ENCODE measurements at places on chromosomes 7 and 10.
A peak's percentile ranks its signal among the peaks of the same experiment; 100 is the strongest.

DNA sequence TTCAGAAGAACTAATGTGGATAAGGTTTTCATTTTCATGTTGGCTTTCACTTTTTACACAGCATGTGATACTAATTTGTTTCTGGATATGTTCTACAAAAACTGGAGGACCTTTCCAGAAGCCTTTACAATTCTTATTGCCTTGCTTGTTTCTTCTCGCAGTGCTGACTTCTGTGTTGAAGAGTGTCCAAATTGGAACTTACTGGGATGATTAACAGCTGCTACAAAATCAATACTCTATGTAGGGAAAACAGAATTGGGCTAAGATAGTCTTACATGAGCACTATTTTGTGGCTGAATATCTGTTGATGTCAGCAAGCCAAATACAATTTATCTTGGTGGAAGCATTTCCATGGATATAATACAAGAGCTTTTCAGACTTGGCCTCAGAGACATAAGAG, 351.2 kb downstream of the DGKB start:
- no peak for DNase-seq

DNA sequence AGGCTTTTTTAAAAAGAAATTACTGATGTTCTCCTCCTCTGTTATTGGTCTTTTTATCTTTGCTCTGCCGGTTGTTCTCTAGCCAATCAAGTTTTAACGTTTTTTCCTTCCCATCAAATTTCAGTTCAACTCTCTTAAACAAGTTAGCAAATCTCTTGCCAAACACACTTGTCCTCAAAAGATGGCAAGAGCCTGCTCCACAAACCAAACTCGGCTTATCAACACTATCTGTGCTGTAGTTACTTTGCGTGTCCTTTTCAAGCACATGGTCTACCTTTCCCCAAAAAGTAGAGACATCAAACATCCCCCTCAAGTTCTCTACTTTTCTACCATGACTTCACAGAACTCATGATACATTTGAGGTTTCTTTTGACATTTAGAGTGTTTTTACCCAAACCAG, 71.3 kb downstream of the OSBPL3 start:
- DNase-seq = no peak

- DNase-seq = no peak
These were observed 322.6 kb downstream of the GRID1 start for GRCh38 chr10:86044029-86044428.

DNA sequence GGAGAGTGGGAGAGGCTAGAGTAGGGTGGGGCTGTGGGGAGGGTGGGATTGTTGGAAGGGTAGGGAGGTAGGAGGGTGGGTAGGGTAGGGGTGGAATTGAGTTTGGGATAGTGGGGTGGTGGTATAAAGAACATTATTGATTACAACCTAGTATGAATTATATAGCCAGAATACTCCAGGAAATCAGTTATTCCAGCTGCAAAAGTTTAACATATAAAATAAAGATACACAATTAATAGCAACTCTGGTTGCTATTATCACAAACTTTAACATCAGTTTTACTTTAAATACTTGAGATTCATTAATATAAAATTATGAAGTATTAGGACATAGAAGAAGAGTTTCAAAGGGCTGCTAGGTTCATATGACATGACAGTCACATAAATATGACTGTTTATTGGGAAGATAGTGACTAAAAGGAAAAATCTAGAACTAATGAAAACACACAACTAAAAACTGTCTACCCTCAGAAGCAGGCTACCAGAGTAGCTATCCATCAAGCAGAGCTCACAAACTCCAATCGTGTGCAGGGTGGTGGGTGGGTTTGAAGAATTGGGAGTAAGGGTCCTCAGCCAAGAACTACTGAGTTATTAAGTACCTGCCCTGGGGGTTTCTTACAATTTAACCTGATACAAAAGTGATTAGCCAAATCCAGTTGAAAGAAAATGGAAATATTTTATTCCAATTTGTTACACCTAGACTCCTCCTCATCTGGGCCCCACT, 14.0 kb upstream of the SGCE start:
- no peak for DNase-seq

- peak; percentile 80 for DNase-seq
These were observed 26.9 kb downstream of the VPS41 start for GRCh38 chr7:38881947-38882684.

GRCh38 chr10:761376-761775, 71.9 kb upstream of the DIP2C start:
- no peak for DNase-seq

- no peak for DNase-seq
These were observed 104.9 kb downstream of the XRCC2 start for GRCh38 chr7:152571068-152571467.

- peak; percentile 66 for DNase-seq
These were observed 581 bp downstream of the PTPRZ1 start for GRCh38 chr7:121873289-121874194.

DNA sequence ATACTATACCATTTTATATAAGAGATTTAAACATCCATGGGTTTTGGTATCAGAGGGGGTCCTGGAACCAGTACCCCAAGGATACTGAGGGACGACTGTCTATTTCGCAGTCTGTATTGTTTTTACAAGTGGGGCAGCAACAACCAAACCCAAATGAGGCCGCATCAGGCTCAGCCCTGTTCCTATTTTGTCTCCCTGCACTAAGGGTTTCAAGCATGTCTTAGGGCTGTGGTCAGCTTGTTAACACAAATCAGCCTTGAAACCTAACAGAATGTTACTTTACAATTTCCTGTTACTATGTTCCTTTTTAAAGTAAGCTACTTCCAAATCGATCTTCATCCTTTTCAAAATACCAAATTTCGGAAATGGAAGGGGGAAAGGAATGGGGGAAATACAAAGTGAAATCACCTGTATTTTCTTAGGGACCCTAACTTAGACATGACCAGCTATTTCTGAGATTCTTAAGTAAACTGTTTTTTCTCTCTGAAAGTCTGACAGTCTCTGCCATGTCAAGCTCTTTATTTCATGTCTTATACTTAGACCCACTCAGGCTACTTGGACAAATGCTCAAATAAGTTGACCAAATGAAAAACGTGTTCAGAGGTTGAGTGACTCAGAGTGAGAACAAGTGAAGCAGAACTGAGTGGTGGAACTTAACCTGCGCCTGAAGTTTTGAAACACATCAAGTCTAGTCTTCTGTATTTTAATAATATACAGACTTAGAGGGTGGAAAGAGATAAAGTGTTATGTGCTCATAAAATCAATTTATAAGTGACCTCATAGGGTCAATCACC, 75.8 kb downstream of the C1GALT1 start:
- peak; percentile 9 for DNase-seq

DNA sequence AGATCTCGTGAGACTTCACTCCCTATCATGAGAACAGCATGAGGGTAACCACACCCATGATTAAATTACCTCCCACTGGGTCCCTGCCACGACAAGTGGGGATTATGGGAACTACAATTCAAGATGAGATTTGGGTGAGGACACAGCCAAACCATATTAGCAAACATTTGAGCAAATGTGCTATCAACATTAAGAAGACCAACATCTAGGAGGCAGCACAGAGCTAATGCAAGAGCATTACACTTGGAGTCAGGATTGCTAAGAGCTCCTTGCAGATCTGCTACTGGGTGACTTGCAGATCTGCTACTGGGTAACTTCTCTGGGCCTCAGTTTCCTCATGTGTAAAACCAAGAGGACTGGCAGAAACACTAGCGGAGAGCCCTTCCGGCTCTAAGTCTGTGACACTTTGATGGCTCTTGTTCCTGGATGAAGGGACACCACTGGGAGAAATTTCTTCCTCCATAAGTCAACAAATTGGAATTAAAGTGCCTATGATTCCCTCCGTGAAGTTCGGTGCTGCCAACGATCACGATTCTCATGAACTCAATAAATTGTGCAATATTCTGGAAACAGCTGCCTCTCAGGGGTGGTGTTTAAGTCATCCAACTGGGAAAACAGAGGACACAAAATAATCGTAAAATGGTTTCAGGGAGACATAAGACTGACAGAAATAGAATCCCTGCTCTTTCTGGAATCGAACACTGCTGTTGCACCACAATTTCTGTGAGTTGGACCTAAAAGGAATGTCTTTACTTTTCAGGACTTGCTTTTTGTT, 115.8 kb upstream of the ITGB1 start:
- peak; percentile 7 for DNase-seq

DNA sequence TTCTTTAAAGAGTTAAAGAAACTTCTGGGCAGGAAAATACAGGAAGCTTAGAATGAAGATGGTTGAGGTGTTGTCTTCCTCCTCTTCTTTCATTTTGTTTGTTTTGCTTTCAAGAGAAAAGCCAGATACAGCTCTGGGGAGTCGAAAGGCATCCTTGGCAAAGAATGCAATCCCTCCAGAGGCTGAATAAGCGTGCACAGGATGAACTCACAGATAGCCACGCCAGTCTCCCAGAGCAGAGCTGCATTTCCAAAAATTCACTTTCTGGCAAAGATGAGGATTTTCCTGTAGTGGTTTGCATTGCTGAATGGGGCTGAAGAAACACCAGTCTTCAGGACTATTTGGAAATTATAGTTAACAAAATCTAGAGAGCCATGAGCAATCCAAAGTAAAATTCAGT, 336.4 kb downstream of the NRG3 start:
- DNase-seq = no peak

- peak; percentile 96 for DNase-seq
These were observed 72.5 kb downstream of the CDK6 start for GRCh38 chr7:92763636-92764423.

GRCh38 chr10:124602121-124602561, 140.5 kb downstream of the LHPP start:
- DNase-seq = no peak

DNA sequence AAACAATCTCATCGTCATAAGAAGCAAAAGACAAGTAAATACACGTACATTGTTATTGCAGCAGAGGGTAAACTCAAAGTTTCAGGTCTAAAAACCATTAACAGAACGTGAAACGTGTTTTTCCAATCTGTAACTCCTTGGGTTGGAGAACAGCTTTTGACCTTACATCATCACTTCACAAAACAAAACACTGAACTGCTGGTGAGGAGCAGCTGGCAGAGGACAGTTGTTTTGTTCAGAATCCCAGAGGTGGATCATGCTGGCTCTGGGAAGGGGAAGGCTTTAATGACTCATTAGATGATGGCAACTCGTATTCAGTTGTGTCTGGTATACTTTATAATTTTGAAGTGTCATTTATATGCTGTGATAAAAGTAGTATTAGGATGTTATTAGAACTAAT, 923.0 kb upstream of the CELF2 start:
- no peak for DNase-seq

DNA sequence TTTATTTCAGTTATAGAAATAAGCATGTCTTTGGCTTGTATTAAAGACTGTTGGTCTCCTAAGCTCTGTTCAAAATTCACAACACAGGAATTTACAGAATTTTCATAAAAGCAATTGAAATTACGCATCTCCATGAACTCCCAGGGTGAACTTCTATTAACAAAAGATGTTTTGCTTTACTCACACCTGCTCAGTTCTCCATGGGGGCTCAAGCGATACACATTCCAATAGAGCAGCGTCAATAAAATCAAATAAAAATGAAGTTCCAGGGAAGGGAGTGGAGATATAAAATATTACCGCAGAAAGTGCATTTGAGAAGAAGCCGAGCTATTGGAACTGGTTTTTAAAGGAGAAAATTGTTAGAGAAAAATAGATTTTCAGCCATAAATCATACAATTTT, 41.5 kb upstream of the ZNF438 start:
- no peak for DNase-seq

- DNase-seq = no peak
These were observed 109.1 kb downstream of the C10orf90 start for GRCh38 chr10:126561294-126561920.

GRCh38 chr10:110045772-110046171, 38.0 kb downstream of the ADD3 start:
- no peak for DNase-seq

GRCh38 chr7:6650086-6650485, 13.0 kb downstream of the ZNF316 start:
- no peak for DNase-seq

- DNase-seq = no peak
These were observed 65.1 kb upstream of the CYP26C1 start for GRCh38 chr10:92995509-92995908.

DNA sequence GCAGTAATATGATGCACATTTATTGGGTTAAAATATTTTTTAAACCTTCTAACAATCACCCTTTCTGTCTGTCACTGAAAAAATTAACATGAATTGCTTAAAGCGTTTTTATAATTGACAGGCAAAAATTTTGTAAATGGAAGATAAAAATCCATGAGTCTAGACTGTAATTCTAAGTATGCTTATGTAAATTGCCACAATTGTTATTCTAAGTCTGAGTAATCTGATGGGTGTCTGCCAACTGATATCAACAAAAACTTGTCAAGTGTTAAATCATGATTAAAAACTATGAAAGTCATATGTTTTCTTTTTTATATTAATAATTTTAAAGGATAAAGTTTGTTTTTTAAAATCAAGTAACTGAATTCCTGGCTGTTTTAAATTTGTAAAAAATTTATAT, 208.2 kb downstream of the CDK14 start:
- DNase-seq = peak; percentile 5

DNA sequence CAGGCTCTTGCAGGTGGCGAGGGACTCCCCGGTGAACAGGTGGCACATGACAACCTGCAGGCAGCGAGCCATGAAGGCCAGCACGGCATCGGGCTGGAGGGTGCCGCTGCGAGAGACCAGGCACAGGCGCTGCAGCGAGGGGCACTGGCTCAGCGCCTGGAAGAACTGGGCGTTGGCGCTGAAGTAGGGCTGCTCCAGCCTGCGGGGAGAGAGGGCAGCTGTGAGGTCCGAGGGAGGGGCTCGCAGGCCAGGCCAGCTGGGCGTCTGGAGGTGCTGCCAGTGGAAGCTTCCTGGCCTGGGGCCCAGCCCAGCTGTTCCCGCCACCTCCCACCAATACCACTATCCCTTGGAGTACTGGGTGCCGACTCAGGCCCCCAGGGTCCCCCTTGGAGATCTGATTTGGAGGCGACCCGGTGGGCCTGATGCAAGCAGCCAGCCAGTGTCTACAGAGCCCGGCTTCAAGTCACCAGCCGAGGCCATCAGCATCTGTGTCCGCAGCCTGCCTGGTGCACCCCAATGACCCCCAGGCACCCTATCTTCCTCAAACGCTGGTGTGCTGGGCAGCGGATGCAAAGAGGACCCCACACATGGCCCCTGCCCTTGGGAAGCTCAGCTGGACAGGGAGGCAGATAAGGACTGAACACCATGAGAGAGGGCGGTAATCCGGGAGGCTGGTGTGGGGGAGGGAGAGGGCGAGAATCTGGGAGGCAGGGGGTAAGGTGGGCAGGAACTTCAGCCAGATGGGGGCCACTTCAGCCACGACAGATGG, 67.8 kb upstream of the TNRC18 start:
- DNase-seq = no peak

DNA sequence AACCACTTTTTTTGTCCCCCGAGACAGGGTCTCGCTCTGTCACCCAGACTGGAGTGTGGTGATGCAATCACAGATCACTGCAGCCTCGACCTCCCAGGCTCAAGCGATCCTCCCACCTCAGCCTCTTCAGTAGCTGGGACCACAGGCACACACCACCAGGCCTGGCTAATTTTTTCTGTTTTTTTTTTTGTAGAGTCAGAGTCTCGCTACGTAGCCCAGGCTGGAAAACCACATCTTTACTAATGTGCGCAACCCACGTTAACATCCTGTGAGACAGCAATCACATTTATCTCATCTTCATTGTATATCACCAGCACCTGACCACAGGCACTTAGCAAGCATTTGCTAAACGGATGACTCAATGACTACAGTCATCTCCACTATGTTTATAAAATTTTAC, 77.8 kb upstream of the ATP6V0A4 start:
- peak; percentile 94 for DNase-seq

- peak; percentile 52 for DNase-seq
These were observed 73.3 kb downstream of the ARID5B start for GRCh38 chr10:61974601-61975390.

GRCh38 chr7:101744588-101744987, 72.8 kb upstream of the CUX1 start:
- no peak for DNase-seq

GRCh38 chr10:77392851-77393250, 244.8 kb downstream of the KCNMA1 start:
- DNase-seq = peak; percentile 99
